ENCODE measurements at places on chromosomes 7 and 10.

GRCh38 chr10:72277996-72278667 is 4.4 kb downstream of the DDIT4 start:
- no peak for DNase-seq

- no peak for DNase-seq
Observed at GRCh38 chr10:104707602-104708459, 66.7 kb downstream of the SORCS3 start.

- DNase-seq = no peak
Observed at GRCh38 chr10:68224810-68225209, 7.1 kb downstream of the ATOH7 start.

DNA sequence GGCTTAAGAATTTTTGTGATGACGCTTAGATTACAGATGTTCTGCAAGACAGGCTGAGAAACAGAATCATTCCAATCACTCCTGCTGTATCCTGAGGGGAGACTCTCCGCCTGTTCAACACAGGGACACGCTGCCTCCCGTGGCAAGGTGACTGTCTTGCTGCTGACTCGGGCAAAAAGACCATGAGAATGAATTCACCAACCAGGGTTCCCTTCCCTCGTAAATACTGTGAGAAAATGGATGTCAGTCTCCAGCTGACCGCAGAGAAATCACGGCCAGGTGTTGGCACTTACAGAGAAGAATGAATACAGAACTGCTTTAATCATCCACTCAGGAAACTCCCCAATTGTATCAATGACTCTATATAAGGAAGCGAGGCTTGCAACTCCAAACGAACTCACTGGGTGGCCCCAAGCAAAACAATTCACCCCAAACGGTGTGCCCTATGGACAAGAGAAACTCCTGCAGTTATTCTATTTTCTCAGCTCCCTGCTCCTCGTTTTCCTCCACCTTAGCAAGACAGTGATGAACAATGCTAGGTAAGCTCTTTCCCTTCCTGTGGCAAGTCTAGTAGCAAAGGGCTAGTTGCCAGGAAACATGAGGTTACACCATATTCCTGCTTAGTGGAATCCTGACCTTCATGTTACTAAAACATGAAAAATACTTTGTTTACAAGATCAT is 22.8 kb downstream of the GNA12 start:
- DNase-seq = no peak

GRCh38 chr10:4285121-4285520 is 500.1 kb upstream of the KLF6 start:
- DNase-seq = no peak

DNA sequence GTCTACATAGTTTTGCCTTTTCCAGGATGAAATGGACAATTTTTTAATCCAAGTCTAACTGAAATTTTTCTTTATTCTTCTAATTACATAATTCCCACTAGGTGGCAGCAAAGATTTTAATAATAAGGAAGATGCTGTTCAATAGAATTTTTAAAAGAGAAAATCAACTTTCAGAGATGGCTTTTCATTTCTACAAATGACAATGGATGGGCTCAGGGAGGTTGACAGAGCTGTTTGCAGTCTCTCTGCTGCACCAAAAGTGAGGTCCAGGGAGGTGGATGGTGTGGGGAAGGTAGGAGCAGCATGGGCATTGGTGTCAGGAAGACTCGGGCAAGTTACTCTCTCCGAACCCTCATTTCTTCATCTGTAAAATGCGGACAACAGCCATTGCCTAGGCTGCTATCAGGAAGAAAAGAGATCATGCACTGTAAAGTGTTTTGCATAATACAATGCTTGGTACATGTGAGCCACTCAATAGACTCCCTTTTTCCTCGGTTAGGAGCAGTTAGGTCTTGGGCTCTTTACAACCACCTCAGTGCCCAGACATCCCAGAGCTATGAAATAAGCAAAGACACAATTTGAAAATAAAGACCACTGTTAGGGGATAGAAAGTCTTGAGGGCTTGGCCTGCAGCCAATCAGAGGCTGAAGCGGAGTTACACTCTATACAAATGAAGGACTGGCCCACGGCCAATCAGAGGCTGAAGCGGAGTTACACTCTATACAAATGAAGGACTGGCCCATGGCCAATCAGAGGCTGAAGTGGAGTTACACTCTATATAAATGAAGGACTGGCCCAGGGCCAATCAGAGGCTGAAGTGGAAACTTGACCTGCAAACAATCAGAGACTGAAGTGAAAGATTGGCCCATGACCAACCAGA is 107.1 kb downstream of the ABLIM1 start:
- no peak for DNase-seq

All from activated CD8-positive, alpha-beta memory T cell treated with anti-CD3 and anti-CD28 coated beads for 1 hour (primary cell).